ENCODE measurements at places on chromosomes 12 and 14. TPM values are rescaled to one million over a fixed set of nuclear protein-coding genes. Genes with fewer than 3 reads are reported as not detected.

GRCh38 chr14:99346470-99347080 lies 74.6 kb upstream of the BCL11B start:
- no peak for DNase-seq

GRCh38 chr12:3885277-3886094 lies 12.3 kb upstream of the PARP11 start:
- DNase-seq, result no peak

DNA sequence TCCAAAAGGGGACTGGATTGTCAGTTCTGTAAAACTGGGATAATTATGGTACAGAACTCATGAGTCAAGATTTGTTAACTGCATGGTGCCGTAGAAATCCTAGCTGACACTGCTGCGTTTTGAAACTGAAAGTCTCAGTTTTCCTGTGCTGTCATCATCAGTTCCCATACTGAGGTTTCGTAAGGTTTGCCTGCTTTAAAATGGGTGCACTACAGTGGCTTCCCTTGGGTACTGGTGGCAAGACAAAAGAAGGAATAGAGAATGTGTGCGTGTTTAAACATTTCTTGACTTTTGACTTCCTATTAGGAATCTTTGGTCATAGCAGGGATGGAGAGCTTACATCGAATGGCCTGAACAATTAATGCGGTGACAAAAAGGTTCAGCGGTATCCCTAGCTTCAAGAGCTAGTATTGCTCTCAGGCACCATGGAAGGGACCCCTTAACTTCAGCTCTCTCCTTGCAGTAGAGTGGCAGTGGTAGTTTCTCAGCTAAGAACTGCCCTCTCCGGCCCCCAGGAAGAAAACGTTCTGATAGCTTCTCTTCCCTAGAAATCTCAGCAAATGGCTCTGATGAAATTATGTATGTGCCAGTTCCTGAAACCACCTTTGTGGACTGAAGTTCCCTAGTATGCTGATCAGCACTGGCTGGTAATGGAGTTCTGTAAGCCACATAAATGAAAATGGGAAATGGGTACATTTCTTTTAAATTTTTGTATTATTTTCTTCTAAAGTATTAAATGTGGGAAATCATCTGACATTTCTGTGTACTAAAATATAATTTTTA lies 28.9 kb downstream of the ANO6 start:
- DNase-seq, result no peak

- no peak for DNase-seq
Measured at GRCh38 chr14:90853116-90853515, 36.9 kb upstream of the TTC7B start.

- DNase-seq, result no peak
Measured at GRCh38 chr14:65150898-65151608, 48.7 kb upstream of the MAX start.

The DACT1 gene
- 1.0 TPM for total RNA-seq

The PA2G4 gene
- 588 TPM for total RNA-seq

The TMEM121 gene
- 16.7 TPM for total RNA-seq

Data from activated naive CD8-positive, alpha-beta T cell treated with anti-CD3 and anti-CD28 coated beads for 36 hours (primary cell).